ENCODE measurements at places on chromosomes 5 and 9. TPM values are rescaled to one million over a fixed set of nuclear protein-coding genes. Genes with fewer than 3 reads are reported as not detected.

The UGCG gene
- total RNA-seq = 250 TPM

The AQP3 gene
- total RNA-seq = 3.5 TPM

DNA sequence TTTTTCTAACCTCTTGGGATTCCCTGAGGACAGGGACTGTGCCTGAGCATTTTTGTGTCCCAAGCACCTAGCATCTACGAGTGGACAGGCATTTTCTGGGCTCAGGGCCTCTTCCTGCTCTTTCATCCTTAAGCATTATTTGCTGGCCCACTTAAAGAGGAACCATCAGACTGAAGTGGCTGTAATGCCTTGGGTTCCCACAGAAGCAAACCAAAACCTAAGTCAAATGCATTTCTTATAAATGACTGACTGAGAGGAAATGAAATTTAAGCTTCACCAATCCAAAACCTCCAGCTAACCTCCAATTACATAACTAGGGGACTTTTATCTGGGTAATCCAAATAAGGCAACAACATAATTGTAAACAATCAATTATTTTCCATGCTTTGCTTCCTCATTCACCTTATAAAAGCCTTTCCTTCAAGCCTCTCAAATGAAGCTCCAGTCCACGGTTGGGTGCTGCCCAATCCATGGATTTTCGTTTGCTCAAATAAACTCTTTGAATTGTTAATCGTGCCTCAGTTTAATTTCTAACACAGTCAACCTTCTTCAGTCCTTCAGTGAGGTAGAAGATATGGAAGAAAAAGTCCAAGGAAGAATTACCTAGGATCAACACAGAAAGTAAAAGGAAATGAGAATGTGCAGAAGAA lies 25.3 kb upstream of the SLC31A2 start:
- DNase-seq = no peak

DNA sequence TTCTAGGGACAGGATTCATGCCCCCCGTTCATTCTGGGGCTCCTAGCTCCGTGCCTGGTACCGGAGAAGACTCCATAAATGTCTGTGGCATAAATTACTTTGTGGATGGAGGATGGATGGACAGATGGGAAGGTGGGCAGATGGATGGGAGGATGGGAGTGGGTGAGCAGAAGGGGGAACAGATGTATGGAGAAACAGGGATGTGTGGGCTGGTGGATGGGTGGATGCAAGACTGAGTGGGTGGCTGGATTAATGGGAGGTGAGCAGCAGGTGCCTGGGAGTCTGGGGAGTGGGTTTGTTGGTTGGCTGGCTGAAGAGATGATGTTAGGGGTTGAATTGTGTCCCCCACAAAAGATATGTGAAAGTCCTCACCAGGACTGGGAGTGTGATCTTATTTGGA lies 43.5 kb downstream of the SARDH start:
- no peak for DNase-seq

- DNase-seq = peak; percentile 85
Observed at GRCh38 chr9:109244179-109245132, 76.4 kb downstream of the EPB41L4B start.

DNA sequence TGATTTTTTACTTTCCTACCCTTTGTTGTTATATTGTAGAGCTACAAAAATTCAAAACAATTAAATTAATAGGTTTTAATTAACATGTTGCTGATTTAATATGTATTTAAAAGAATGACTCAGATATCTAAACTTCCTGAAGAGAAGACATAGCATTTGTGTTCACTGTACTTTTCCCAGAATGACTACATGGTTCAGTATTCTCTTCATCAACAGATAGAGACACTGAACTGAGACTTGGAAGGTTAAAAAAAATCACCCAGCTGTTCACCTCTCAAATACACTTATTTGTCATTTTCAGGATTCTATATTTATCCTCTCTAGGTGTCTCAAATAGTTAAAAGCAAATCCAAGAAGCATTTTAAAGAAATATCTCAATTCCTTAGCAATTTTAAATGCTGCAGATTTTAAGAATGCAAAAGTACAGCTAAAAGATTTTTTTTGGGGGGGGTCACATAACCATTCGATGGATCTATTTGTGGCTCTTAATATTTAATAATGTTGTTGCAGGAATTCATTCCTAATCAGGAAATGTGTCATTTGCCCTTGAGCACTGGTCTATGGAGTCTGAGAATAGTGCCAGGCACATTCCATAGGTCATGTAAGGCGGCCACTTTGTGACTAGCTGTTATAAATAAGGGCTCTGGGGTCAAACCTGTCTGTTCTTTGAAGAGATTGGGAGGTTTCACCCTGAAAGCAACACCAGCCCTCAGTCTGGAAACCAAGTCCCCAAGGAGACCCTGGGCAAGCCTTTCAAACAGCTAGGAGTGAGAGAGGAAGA lies 463.1 kb downstream of the NR2F1-AS1 start:
- no peak for DNase-seq

DNA sequence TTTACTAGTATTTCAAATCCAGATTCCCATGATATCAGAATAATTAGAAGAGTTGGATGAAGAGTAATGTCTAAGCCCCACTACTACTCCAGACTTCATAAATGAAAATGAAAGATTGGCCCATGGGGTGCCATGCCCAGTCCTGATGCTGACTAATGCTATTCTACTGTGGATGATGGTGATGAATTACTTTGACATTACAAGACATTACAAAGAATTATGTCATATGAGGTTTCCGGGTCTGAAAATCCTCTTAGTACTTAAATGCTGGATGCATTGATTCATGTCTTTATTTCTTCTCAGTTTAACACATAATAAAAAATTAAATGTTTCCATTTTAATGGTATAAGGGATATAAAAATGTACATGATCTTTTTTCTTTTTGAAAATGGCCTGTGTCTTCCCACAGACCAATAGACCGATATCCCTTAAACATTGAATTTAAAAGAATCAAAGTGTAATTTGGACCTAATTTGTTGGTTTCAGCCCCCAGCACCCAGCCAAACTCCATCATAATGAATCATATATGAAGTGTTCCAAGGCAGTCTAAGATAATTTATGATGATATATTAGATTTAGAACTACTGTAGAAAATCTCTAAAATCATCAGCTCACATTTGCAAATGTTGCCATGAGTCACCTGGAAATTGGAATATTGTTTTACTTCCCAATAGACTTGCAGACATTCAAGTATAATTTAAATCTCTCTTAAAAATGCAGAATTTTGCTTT lies 223.6 kb upstream of the SGCD start:
- peak; percentile 57 for DNase-seq

Measured in Daoy (cell line).